Kidney capillary endothelial cell (primary cell): ENCODE measurements at places on chromosomes 12 and 14.

- no peak for DNase-seq
Measured at GRCh38 chr12:49537752-49538509, 899 bp upstream of the KCNH3 start.

DNA sequence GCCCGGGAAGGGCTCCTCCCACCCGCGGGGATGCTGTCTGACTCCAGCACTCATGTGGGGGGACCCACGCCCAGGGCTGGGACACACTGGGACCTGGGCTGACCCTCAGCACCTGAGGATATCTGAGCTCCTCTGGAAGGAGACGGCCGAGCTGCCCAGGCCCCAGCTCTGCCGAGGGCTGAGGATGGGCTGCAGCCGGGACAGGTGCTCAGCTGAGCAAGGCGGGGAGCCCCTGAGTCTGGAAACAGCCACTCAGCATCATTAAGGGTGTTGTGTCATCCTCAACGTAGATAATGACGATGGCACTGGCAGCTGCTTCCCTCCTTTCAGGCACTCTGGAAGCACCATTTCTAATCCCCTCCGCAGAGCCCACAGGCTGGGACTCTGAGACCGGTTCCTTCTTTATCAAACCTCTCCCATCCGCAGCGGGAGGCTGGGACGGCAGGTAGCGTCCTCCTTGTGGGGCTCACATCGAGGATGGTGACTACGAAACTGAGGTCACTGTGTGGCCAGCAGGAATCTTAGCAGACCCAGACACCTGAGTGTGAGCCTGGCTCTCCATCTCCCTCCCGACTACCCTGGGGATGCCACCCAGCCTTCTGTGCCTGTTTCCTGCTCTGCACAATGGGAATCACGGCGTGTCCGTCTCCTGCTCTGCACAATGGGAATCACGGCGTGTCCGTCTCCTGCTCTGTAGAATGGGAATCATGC, 26.7 kb upstream of the SFSWAP start:
- DNase-seq = no peak

- DNase-seq = no peak
Measured at GRCh38 chr14:36726128-36726527, 64.5 kb downstream of the PAX9 start.

DNA sequence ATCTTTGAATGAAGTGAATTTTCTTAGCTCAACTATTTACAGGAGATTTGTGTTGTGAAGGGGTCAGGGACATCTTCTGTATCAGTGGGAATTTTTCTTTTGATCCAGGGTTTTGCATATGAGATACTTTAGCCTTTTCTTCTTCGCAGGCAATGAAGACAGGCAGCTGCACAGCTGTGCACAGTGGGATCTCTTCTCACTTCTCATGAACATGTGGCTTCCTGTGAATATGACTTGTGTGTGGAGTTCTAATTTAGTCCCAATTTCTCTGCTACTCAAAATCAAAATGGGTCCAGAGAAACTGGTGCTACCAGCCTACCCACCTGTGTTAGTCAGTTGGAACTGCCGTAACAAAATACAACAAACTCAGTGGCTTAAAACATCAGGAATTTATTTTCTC, 37.8 kb downstream of the ARF6 start:
- DNase-seq = no peak

DNA sequence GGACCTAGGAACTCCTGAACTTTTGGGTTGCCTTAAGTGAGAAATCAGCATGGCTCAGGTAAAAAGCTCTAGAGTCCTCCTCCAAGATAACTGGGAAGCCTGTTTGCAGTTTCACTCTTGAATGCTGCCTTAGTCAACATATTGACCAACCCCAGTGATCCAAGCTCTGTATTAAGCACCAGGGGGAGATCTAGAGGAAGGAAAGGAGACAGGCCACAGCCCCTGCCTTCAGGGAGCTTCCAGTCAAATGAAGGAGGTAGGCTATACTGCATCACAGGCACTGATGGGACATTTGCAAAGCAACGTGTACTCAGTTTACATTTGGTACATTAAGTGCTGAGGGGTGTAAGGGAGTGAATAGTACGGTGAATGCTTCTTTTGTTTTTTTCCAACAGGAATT, 1.2 kb upstream of the CSAD start:
- DNase-seq = no peak

- DNase-seq = no peak
Measured at GRCh38 chr12:107360482-107360881, 267.1 kb upstream of the CRY1 start.

DNA sequence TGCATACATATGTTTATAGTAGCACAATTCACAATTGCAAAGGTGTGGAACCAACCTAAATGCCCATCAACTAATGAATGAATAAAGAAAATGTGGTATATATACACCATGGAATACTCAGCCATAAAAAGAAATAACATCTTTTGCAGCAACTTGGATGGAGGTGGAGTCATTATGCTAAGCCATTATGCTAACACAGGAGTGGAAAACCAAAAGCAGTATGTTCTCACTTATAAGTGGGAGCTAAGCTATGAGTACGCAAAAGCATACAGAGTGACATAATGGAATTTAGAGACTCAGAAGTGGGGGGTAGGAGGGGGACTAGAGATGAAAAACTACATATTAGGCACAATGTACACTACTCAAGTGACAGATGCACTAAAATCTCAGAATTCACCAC, 16.2 kb upstream of the SPTSSA start:
- DNase-seq = no peak

- DNase-seq = no peak
Measured at GRCh38 chr12:46402451-46402850, 29.9 kb upstream of the SLC38A2 start.

- DNase-seq = no peak
Measured at GRCh38 chr12:114287821-114288525, 118.0 kb downstream of the TBX5 start.

- no peak for DNase-seq
Measured at GRCh38 chr14:78567343-78567742, 397.2 kb downstream of the NRXN3 start.

GRCh38 chr12:48199774-48200221, 3.3 kb downstream of the OR10AD1 start:
- no peak for DNase-seq

DNA sequence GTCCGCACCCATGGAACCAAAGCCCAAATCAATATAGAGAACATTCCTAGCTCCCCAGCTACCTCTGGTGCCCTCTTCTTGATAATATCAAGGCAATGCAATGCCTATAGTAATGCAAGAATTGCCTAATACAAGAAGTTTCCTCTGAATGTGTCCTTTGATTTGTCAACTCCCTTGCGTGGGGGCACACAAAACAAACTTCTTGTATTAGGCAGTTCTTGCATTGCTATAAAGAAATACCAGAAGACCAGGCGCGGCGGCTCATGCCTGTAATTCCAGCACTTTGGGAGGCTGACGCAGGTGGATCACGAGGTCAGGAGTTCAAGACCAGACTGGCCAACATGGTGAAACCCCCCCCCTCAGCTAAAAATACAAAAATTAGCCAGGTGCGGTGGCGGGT, 10.4 kb upstream of the ITPK1 start:
- no peak for DNase-seq

- no peak for DNase-seq
Measured at GRCh38 chr14:77045238-77046162, 17.0 kb upstream of the IRF2BPL start.

- DNase-seq = no peak
Measured at GRCh38 chr14:73760598-73761586, 46.7 kb upstream of the PNMA1 start.

GRCh38 chr14:63426838-63427352, 108.2 kb upstream of the GPHB5 start:
- DNase-seq = no peak

GRCh38 chr12:29050503-29050902, 98.6 kb upstream of the FAR2 start:
- DNase-seq = no peak

- peak; percentile 45 for DNase-seq
Measured at GRCh38 chr14:35818346-35819115, 7.6 kb upstream of the BRMS1L start.

DNA sequence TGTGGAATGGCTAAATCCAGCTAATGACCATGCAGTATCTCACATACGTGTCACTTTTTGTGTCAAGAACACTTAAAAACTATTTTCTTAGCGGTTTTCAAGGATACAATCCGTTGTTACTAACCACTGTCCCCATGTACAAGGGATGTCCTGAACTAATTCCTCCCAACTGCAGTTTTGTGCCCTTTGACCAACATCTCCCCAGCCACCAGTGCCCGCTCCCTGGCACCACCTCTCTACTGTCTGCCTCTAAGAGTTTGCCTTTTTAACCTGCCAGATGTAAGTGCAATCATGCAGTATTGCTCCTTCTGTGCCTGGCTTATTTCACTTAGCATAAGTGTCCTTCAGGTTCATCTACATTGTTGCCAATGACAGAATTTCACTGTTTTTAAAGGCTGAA, 315.7 kb downstream of the TMEM121 start:
- no peak for DNase-seq

DNA sequence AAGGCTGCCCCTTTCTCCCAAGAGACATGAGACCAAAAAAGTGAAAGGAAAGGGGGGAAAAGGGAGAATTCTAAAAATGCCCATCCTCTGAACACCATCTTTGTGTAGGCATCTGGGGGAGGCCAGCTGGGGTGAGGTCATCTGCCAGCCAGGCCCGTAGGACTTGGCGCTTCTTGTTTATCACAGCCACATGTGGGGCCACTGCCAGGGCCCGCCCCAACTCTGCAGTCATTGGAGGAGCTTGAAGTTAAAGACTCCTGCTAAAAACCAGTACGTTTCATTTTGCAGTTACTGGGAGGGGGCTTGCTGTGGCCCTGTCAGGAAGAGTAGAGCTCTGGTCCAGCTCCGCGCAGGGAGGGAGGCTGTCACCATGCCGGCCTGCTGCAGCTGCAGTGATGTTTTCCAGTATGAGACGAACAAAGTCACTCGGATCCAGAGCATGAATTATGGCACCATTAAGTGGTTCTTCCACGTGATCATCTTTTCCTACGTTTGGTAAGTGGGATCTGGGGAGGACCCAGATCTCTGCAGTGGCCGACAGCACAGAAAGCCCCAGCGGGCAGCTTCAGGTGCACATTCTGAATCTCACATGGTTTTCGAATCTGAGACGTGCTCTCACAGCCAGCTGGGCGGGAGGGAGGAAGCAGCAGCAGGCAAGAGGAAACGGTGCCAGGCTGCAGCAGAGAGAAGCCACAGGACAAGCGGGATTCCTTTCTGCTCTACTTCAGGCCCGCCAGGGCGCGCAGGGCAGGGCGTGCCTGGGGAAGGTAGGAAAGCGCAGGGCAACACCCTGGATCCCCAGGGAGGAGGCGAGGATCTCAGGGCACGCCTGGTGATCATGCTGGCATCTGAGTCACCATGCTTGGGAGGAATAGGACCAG, at the start of gene P2RX7:
Gene P2RX7 (plus strand): TSS at position 276 of the 881 bp plus-strand sequence. CDS start 95 bp downstream, at position 371.
- peak; percentile 22 for DNase-seq

DNA sequence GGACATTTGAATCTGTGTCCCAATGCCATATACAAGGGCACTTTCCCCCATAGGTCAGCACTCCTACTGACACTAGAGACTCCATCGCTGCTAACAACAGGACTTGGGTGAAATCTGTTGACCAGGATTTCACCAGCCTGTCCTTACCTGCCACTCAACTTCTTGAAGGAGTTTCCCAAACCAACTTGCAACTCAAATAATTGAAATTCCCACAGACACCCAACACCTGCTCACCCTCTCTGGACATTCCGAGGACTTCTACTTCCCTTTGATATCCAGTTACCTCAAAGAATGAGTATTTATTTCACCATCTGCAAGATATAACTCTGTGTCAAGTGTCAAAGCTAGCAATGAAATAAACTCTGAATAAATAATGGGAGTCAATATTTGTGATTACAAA, 44.6 kb downstream of the LLPH start:
- no peak for DNase-seq

DNA sequence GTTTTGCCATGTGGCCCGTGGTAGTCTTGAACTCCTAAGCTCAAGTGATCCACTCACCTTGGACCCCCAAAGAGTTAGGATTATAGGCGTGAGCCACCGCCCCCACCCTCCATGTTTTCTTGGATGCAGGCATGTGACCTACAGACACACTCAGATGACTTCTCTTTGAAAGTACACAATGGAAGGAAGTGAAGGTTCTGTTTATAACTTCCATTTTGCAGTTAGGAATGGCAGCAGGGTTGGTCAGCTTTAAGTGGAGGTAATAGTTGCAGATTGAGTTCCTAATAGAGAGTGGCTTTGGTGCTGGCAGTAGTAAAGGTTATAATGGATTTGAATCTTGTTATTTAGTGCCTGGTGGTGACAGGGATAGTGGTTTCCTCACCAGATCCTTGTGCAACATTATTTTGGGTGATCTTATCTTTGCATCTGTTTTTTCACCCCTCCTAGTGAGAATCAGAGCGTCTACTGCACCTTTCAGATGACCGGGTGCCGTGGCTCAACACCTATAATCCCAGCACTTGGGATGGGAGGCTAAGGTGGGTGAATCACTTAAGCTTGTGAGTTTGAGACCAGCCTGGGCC, 15.3 kb downstream of the LARP4 start:
- peak; percentile 37 for DNase-seq

- DNase-seq = no peak
Measured at GRCh38 chr12:106602076-106602475, 19.3 kb downstream of the RFX4 start.

GRCh38 chr14:45249856-45250575, 3.0 kb downstream of the MIS18BP1 start:
- DNase-seq = peak; percentile 19

DNA sequence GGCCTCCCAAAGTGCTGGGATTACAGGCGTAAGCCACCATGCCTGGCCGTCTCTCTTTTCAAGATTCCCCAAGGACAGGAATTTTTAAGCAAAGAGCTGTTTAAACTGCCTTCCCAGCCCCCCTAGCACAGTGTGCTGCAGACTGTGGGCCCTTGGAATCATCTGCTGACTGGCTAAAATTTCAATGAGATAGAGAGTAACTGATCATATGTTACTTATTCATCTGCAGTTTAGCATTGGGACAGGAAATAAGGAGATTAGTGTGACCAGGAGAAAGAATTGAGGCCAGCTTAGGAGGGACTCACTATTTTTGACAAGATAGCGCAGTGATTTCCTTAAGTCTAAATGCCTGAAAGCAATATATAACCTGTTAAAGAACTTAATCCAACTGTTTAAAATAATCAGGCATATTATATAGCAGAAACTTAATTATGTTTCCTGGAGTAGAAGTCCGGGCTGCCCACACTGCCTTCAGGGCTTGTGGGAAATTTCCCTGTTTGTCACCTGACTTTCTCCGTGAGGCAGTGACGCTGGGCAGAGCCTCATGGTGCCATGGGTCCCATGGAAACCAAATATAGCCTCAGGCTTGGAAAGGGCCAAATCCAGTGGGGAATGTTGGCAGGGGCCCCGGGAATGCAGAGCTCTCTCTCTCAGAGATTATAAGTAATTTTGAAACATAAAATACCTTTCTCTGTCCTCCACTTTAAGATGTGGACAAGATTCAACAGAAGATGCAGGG, 22.8 kb upstream of the CEBPE start:
- DNase-seq = no peak

- no peak for DNase-seq
Measured at GRCh38 chr12:129971721-129972120, 67.9 kb upstream of the TMEM132D start.

- DNase-seq = no peak
Measured at GRCh38 chr12:102638777-102639176, 158.4 kb upstream of the IGF1 start.

- no peak for DNase-seq
Measured at GRCh38 chr14:86639146-86639545, 1109.2 kb downstream of the FLRT2 start.

GRCh38 chr12:130481392-130481879, 143.7 kb downstream of the PIWIL1 start:
- DNase-seq = no peak

- no peak for DNase-seq
Measured at GRCh38 chr14:104110491-104111209, 25.1 kb downstream of the ASPG start.

GRCh38 chr12:69484428-69484827, 14.2 kb downstream of the FRS2 start:
- DNase-seq = no peak
